ENCODE measurements at places on chromosomes 2 and 18. TPM values are rescaled to one million over a fixed set of nuclear protein-coding genes. Genes with fewer than 3 reads are reported as not detected.

DNA sequence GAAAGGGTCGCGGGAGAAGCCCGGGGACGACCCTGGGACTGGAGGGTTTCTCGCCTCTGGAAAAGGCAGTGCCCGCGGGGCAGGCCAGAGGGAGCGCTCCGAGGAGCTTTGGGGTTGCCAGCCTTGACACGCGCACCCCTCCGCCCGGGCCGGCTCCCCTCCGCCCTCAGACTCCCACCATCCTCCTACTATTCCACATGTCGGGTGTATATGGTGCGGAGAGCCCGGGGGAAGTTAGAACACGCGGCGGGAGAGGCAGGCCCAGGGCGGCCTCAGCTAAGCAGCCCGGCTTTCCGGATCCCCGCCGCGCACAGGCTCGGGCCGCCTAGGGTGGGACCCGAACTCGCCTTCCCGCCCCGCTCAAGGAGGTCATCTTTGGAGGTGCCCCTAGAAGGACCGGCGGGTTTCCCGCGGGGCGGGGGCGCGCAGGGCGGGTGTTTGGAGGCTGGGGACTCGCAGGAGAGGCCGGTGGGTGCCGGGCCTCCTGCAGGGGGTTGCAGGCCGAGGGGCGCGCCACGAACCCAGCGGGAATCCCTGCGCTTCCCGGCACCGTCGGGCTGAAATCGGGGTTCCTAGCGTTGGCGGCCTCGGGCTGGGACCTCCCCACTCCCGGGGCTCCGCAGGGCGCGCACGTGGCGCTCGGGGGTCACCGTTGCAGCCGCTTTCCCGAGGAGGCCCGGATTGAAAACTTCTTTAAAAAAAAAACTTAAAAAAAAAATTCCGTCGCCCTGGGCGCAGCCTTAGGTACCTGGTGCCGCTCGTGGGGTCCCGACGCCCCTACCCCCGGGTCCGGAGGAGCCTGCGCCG, 3.7 kb downstream of the NFATC1 start:
- DNase-seq, result no peak

Gene TRIM43
- 0.12 TPM for polyA plus RNA-seq

DNA sequence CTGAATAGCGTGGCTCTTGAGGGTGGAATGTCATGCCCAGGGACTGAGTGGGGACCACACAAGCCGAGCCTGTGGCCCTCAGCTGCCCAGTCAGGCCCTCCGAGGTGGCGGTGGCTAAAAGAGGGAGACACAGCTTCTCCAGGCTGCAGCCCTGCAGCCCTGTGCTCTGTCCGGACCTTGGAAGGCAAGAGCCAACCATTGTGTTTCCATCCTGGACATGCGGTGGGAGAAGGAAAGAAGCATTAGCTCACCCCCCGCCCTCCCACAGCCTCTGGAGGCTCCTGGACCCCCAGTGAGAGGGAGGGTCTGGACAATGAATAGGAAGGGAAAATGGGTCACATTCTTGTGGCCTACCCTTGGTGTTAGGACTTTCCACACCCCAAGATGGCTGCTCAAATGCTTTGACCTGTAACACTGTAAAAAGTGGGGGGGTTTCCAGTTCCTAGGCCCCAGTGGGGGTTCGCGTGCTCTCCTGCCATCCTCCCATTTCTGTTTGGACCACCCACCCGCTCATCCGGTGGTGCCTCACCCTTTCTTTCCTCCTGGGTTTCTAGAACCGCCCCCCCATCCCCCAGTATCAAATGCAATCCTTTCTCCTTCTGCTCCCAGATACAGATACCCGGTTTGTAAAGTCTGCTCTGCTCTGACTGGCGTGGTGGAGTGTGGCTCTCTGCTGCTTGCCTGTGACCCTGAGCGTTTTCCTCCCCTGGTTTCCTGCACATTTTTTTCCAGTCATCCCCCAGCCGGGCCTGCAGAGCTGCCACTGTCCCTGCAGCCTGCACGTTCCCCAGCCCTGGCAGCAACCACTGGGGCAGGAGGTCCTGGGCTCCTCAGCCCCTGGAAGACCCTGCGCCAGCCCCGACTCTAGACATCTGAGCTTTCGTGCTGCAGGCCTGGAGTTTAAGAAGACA, 36.3 kb upstream of the SMAD7 start:
- no peak for DNase-seq

- no peak for DNase-seq
These were observed 316.0 kb downstream of the TXNL1 start for GRCh38 chr18:56322406-56322805.

Gene PIEZO2
- 30.7 TPM for polyA plus RNA-seq

Gene CRACDL
- polyA plus RNA-seq, result 1.5 TPM

- no peak for DNase-seq
These were observed 339.4 kb upstream of the TNP1 start for GRCh38 chr2:217199255-217199630.

DNA sequence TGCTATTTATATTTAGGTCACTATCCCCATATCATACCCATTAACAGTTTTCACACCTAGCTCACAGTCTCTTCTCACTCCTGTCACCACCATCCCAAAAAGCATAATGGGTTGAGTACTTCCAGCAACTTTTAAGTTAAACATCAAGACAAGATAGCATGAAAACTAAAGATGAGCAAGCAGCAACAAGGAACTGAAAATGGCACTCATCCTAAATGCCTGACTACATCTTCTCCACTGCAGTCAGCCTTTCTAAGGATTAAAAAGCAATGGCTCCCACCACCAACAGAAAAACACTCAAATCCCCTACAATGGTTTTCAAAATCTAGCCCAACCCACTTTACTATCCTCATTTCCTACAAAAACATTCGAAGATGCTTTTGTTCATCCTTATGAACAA, 38.2 kb downstream of the CUL3 start:
- no peak for DNase-seq

Gene SLC5A7
- 0.79 TPM for polyA plus RNA-seq

Gene SGO2
- polyA plus RNA-seq, result 14.4 TPM

DNA sequence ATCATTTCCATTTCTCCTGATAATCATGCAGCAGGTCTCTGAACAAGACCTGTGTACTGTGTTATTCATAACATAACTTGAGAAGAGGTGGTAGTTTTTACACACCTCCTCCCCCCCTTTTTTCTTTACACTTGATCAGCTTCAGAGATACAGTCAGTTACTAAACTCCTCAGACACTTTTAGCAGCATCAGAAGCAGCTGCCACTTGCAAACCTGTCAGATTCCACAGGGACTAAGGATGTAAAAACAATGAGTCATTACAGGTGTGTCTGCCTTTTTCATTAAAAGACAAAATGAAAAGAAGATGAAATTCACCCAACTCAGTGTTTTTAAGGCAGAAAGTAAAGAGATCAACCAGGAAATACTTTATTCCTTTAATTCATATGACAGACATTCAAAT, 254.0 kb downstream of the NRXN1 start:
- no peak for DNase-seq

- DNase-seq, result no peak
These were observed 211.8 kb downstream of the C1D start for GRCh38 chr2:67851016-67851415.

Data from left renal pelvis (tissue), 4 donors.